ENCODE measurements at places on chromosomes 4 and X.

GRCh38 chr4:159413306-159413943, 310.5 kb downstream of the RAPGEF2 start:
- peak; percentile 42 for DNase-seq

- DNase-seq, result no peak
Measured at GRCh38 chrX:39758791-39759525, 338.8 kb downstream of the BCOR start.

DNA sequence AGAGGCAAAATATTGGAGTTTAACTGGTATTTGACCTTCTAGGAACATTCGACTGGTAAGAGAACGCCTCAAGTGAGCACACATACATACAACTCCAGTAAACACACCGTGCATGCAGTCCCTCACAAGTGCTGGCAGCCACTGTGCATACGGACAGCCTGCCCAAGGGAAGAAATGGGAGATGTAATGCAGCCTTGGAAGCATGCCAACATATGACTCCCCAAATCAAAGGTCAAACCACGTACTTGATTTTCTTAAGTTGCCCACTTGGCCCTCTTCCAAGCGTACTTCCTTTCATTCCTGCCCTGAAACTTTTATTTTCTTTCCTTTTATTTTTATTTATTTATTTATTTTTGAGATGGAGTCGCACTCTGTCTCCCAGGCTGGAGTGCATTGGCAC, 206.6 kb downstream of the SPRY1 start:
- no peak for DNase-seq

- DNase-seq, result peak; percentile 67
Measured at GRCh38 chrX:106726485-106727437, at the start of gene RNF128. Gene RNF128, plus strand, starts transcription at chrX:106726701. Its CDS starts 213 bp downstream, at chrX:106726914.

- peak; percentile 83 for DNase-seq
Measured at GRCh38 chr4:105208561-105208960, 61.9 kb downstream of the TET2 start.

DNA sequence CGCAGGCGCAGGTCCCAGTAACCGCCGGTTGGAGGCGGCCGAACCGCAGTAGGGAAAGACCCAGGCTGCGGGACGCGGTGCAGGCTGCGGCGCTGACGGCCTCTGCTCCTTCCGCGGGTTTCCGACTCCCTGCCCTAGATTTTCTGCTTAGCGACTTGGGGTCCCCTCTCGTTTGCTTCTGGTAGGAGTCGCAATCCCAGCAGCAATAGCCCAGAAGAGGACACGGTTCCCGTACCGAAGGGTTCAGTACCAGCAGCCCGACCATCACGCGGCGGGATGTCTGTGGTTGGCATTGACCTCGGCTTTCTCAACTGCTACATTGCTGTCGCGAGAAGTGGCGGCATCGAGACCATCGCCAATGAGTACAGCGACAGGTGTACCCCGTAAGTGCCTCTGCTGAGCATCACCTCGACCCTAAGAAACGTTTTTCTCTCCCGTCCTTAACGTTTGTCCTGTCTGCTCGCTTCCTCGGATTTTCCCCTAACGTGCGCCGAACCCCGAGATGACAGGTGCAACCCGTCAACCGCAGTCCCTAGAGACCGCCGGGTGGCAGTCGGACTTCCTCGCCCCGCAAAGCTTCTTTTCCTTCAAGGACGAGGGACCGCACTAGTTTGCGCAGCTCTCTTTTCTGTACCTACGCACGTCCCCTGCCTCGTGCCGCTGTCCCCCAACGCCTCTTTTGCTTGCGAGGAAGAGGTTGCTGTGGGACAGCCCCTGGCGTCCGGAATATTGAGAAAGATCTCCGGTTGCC, at the start of gene HSPA4L:
TSS of gene HSPA4L (plus strand) at position 48 of the 751 bp plus-strand sequence. CDS start at position 277, 229 bp downstream.
- peak; percentile 88 for DNase-seq

DNA sequence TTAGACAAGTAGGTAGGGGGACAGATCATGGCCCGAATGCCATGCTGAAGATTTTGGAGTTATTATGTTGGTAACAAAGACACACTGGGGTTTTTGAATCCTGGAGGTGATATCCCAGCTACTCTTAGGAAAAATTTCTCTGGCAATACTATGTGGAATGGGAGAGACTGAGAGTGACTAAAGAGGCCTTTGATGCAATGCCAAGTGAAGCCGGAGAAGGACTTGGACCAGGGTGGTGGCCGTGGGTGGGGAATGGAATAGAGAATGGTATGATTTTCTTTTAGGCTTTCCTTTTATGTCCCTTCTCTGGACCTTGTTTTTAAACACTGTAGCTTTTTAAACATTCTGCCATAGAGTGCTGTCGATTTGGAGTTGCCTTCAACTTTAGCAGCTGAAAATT, 141.6 kb downstream of the DCLK2 start:
- no peak for DNase-seq

- DNase-seq, result no peak
Measured at GRCh38 chr4:11439836-11440235, 11.1 kb upstream of the HS3ST1 start.

GRCh38 chrX:109841869-109842579, 109.0 kb upstream of the ACSL4 start:
- no peak for DNase-seq

DNA sequence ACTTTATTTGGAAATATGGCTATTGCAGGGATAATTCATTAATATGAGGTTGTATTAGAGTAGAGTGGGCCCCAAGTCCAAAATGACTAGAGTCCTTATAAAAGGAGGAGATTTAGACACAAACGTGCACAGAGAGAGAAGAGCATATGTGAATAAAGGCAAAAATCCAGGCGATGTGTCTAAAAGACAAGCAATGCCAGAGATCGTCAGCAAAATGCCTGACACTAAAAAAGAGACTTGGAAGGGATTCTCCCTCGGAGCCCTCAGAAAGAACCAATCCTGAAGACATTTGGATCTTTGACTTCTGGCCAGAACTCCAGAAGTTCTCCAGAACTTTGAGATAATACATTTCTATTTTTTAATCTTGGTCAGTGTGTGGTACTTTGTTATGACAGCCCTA, 472.1 kb downstream of the NLGN4X start:
- DNase-seq, result no peak

- DNase-seq, result no peak
Measured at GRCh38 chrX:37745835-37746217, 34.0 kb upstream of the CYBB start.

DNA sequence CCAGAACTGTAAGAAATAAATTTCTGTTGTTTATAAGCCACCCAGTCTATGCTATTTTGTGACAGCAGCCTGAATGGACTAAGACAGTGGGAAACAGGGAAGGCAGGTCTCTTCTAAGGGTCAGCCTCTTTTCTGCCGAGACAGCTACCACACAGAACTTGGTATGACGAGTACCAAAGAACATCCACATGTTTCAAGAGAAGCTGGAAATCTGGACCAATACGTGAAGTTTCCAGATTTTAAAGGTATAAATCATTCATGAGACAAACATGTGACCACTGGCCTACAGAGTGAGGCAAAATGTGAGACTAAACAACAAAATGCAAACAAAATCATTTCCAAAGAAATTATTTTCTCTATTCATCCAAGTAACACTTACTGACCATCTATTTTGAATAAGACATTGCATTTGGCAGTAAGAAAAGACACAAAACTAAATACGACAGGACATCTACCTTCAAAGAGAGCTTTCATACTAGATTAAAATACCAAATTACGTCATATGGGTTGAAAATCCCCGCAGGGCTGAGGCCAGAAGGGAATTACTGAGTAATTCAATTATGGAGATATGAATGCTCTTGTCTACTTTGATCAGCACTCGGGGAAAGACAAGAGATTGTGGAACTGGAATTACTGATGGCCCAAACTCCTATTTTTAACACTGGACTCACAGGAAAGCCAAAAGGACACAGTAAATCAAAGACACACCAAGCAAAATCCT, 7.2 kb downstream of the SCARB2 start:
- DNase-seq, result peak; percentile 95

DNA sequence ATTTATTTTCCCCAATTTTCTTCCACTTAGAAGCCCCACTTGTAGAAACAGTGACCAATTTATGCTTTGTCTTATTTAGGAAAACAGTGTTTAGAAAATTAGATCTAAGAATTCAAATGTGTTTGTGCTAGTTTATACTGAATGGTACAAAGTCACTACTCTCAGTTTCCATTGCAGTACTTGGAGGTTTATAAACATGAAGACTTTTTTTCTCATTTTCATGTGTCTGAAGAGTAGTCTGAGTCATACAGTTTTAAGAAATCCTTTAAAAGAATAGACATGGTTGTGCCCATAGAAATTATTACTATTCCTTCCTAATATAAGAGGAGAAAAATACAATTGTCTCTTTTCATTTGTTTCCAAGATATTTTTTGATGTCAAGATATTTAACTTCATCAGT, 458.7 kb downstream of the NAF1 start:
- no peak for DNase-seq

GRCh38 chr4:158004101-158004500, 168.7 kb downstream of the GASK1B start:
- no peak for DNase-seq

GRCh38 chr4:88706574-88706973, 8.9 kb upstream of the NAP1L5 start:
- DNase-seq, result peak; percentile 69

DNA sequence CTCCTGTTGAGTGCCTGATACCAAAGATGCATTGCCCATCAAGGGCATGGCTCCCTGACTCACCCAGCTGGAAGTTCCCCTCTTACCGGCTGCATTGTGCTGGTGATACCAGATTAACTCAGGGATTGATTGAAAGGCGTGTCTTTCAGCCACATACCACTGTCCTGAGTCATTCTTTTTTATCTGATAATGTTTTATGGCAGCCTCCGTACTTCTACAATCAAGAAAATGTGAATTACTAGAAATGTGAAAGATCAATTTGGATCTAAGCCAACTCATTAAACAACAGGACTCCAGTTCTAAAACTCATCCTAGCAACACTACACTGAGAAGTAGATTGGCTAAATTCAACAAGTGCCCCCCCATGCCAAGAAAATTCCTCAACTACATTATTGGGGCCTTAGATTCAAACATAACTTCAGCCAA, 40.0 kb downstream of the TXK start:
- no peak for DNase-seq

DNA sequence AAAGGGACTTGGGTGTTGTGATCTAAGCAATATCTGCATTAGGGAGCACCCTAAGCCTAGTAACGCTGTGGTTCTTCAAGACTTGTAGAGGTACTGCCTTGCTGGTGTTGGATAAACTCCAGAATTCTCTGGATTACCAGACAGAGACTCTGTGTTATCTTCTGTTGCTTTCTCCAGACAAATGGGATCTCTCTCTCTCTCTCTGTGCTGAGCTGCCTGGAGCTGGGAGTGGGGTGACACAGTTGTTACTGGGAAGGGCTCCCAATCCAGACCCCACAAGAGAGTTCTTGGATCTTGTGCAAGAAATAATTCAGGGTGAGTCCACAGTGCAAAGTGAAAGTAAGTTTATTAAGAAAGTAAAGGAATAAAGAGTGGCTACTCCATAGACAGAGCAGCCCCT, 48.8 kb downstream of the MCUB start:
- DNase-seq, result no peak

GRCh38 chr4:13169731-13170525, 314.2 kb downstream of the RAB28 start:
- DNase-seq, result peak; percentile 46

DNA sequence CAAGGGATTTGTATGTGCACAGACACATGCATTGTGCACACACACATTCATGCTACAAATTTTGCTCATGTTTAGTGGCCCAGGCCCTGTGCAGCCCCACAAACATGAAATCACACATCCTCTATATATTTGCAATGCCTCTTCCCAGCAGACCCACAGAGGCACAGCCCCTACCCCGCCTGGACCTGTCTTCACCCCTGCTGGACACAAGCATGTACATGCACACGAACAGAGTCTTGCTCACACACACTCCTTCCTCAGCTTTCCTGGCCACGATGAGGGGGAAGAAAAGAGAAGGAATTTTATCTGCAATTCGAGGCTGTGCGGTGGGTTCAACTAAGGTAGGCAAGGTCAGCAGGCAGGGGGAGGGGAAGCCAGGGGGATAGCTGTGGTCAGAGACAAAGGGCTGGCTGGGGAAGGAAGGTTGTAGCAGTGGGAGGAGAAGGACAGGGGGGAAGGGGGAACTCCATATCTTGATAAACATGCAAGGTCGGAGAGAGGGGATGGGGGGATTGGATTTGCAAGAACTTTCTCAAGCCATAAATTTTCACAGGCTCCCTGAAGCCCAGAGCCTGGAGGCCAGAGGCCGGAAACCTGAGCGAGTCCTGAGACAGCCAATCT, 156.4 kb downstream of the EFNB1 start:
- DNase-seq, result no peak

GRCh38 chr4:25100021-25100555, 60.2 kb downstream of the SEPSECS start:
- peak; percentile 23 for DNase-seq

DNA sequence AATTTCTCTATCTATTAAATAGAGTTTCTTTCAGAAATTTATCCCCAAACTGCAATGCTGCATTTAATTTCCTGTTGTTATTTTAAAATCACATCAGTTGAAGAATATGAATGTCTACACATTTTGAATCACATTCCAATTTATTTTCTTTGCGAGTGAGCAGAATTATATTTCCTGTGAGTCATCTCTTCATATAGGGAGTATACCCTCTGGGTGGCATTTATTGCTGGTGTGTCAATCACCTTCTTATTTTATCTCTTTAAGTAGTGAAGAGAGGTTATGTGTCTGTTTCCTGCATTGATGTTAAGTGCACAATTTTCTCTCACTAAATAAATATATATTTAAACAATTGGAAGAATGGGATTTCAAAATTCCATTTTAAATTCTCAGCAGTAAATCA, 511.0 kb upstream of the ATOH1 start:
- DNase-seq, result no peak

- DNase-seq, result no peak
Measured at GRCh38 chr4:60128888-60129287, 1071.2 kb upstream of the ADGRL3 start.

- no peak for DNase-seq
Measured at GRCh38 chr4:126850286-126850685, 782.5 kb upstream of the INTU start.

DNA sequence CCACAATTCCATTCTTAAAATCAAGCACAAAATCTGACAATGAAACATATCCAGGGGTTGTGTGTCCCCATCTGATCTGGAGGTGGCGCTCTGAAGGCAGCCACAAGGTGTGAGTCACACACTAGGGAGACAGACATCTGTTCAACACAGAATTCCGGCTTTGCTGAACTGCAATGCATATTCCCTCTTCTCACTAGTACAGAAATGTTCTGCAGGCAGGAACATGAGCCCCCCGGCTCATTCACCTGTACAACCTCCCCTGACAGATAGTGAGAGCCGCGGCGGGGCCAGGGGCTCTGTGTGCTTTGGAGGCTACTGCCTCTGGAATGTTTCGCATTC, 41.9 kb downstream of the WDR1 start:
- no peak for DNase-seq

DNA sequence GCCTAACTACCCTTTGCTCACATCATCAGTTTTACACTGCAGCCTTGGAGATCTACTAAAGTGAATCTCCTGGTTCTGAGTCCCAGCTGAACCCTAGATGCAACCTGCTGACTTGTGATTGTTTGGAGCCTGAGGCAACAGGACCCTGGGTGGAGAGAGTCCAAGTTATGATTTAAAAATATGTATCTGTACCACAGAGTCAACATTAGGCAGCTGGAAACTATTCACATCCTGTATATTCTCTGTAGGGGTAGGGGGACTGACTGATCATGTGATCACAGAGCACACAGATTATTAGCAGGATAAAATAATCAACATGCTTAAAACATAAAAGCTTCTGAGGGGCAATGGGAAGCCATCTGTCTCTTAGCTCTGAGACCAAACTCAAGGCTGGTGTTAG, 52.1 kb downstream of the CT47B1 start:
- no peak for DNase-seq
